ENCODE measurements at places on chromosomes 3 and 15.

DNA sequence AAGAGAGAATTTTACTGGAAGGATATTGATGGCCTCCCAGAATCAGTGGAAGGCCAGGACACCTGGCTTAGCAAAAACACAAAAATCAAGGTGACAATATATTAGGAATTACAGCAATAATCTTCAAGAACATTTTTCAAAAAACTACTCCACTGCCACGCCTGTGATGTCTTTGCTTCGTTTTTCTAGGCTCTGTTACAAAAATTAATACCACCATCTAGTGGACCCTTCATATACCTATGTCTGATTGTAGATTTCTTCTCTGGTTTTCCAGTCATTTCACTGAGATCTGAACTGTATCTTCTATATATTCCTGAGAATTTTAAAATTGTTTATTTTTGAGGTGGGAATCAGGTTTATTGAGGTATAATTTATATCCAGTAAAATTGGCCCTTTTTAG, 5.6 kb upstream of the SLC33A1 start:
- no peak for DNase-seq

- no peak for DNase-seq
Observed at GRCh38 chr3:32592696-32593353, 22.2 kb upstream of the DYNC1LI1 start.

DNA sequence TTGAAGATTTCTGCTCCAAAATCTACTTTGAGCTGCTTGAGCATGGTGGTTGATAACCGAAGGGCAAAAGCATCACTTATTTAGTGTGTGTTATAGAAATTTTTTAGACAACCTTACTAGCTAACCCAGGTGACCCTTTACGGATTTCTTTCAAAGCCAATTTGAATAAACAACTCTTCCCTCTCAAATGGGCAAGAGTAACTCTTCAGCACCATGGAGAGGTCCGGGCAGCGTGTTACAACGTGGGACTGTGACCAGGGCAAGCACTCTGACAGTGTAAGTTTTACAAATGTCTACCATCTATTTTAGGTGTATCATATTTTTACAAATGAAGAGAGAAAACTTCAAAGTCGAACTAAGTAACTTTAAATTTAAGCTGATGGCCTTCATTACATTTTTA, 471.8 kb downstream of the MFSD1 start:
- DNase-seq = no peak

- DNase-seq = no peak
Observed at GRCh38 chr15:32972686-32973085, 221.8 kb downstream of the FMN1 start.

DNA sequence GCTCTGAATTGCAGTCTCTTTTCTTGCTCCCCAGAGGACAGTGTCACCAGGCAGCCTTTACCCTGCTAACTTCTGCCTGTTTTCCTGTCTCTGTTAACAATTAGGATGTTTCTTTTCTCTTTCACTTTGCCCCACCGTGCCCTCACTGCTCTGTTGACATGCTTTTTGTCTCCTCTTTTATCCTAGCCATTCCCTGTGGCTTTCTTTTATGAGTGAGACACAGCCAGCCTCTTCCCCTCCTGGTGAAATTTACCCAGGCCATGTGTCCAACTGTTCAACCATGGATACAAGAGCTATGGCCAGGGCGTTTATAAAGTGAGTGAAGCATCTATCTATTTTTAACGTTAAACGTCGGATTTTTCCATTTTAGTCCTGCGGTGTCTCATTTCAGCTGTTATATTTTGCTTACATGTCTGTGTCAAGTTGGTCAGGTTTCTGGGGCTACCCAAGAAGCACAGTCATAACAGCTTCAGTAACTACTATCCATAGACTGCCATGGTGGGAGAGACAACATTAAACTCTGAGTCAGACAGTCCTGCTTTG, 443.2 kb upstream of the AZI2 start:
- no peak for DNase-seq

- DNase-seq = no peak
Observed at GRCh38 chr3:119025171-119025795, 9.4 kb downstream of the IGSF11 start.

GRCh38 chr3:135806317-135806716, 159.2 kb upstream of the PPP2R3A start:
- DNase-seq = no peak

GRCh38 chr3:15831927-15832326, 34.1 kb upstream of the ANKRD28 start:
- DNase-seq = no peak

- DNase-seq = no peak
Observed at GRCh38 chr3:13932578-13933295, 52.9 kb upstream of the WNT7A start.

DNA sequence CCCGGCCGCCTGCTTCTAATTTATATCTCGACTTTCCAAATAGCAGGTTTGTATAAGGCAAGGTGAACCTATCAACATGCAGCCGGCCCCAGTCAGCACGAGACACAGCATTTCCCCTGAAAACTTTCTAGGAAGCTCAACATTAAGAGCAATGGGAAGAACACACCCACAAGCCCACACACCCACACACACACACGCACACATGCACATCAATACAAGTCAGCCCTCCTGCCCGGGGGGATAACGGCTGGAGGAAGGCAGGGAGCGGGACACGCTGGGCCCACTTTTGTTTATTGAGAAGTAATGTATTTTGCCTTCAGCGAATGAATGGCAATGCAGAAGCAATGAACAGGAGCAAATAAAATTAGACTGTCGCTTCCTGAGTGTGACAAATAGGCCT, 83.5 kb downstream of the PCSK6 start:
- DNase-seq = no peak

DNA sequence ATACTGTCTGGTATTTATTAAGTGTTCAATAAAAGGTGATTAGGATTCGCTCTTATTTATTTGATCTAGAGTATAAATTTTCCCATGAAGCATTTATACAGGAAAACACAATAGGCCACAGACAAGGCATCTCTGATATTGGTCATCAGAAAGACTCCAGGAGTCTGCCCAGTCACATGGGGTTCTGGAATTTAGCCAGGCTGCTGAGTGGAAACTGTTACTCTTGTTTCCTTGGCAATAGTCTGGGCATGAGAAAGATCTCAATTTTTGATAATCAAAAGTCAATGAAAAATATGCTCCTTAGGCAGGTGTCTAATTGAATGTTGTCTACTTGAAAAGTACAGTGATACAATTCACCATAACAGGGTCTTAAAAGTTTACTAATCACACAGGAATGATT, 161.2 kb downstream of the FRMD5 start:
- no peak for DNase-seq

GRCh38 chr15:52559022-52559421, 9.8 kb downstream of the ARPP19 start:
- DNase-seq = no peak
